ENCODE measurements at places on chromosomes 3 and 15.

GRCh38 chr3:16596352-16597032 lies 8.7 kb downstream of the DAZL start:
- no peak for DNase-seq

DNA sequence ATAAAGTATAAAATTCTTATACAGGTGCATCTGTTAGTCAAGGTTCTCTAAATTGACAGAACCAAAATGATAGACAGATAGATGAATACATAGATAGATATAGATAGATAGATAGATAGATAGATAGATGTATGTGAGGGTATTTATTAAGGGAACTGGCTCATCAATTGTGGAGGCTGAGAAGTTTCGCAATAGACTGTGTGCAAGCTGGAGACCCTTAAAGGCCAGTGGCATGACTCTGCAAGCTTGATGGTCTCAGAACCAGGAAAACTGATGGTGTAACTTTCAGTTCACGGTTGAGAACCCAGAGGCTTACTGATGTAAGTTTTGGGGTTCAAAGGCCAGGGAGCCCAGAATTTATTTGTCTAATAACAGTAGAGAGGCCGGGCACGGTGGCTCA lies 1123.7 kb upstream of the CADM2 start:
- DNase-seq: no peak

GRCh38 chr15:96300836-96301235 lies 29.7 kb upstream of the NR2F2 start:
- DNase-seq: no peak

DNA sequence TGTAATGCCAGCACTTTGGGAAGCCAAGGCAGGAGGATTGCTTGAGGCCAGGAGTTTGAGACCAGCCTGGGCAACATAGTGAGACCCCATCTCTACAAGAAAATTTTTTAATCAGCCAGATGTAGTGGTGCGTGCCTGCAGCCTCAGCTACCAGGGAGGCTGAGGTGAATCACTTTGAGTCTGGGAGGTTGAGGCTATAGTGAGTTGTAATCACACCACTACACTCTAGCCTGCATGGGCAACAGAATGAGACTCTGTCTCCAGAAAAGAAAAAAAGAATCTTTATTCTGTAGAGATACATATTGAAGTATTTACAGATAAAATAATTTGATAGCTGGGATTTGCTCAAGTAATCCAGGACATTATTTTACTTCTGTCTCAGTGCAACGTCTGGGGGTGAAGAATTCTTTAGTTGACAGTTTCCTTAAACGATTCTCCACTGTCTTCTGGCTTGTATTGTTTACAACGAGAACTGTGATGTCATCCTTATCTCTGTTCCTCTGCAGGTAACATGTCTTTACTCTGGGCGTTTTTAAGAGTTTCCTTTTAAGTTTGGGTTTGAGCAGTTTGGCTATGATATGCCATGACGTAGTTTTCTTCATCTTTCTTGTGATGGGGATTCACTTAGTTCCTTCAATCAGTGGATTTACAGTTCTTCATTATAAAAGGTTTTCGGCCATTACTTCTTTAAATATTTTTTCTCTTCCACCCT lies 26.3 kb downstream of the KPNA1 start:
- DNase-seq: no peak

GRCh38 chr15:65355173-65355987 lies 22.4 kb downstream of the IGDCC3 start:
- no peak for DNase-seq

DNA sequence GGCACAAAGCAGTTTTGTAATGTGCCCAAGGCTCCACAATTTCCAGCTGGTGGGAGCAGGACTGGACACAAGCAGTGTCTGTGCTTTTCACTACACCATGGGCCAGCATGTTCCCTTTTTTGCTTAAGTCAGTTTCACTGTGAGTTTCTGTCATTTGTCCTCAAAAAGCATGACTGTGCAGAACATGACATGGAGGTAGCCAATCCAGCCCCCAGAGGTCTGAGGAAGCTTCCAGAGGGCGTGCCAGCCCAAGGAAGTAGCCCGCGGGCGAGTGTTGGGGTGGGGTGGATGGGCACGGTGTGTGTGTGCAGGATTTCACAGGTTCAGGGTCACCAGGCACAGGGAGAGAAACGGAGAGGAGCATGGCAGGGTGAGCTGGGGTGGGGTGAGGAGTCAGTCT lies 8.0 kb upstream of the EEFSEC start:
- DNase-seq: no peak

- DNase-seq: no peak
Measured at GRCh38 chr15:65676123-65676522, 54.4 kb downstream of the SLC24A1 start.

GRCh38 chr15:69303337-69304181 lies 4.8 kb downstream of the PAQR5 start:
- DNase-seq: no peak

- DNase-seq: no peak
Measured at GRCh38 chr3:139310474-139310933, 33.3 kb upstream of the MRPS22 start.

GRCh38 chr3:141659821-141660613 lies 78.1 kb upstream of the RNF7 start:
- peak; percentile 27 for DNase-seq

DNA sequence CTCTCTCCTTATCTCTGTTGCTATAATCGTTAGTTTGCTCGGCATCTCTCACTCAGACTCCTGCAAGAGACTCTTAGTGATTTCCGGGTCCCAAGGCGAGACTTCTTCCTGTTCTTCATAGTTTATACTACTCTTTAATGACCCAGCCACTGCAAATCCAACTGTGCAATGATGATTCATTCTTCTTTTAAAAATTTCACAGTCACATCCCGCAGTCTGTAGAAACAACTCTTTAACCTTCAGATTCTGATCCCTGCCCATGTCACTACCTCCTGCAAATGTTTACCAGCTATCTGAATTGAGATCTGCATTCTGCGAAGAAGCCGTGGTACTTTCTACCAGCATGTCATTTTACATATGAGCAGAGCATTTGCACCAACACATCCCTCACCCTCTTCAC lies 2.8 kb upstream of the VGLL3 start:
- DNase-seq: no peak

GRCh38 chr15:74400313-74400860 lies 32.9 kb upstream of the CYP11A1 start:
- DNase-seq: no peak

DNA sequence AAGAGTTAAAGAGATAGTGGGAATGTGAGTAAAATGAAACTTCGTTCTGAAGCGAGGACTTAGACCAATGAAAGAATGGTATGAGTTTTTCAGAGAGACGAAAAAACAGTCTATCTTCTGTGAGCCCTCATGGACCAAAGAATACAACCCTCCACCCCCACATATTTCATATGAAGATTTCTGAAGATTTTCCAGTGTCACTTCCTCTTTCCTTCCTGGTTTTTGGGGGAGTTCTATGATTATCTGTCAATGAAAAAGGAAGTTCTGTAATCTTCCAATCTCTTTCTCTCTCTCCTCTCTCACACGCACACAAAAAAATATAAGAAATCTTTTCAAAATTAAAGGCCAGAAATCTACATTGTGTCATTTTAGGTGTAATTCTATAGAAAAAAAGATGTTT lies 27.7 kb downstream of the CMSS1 start:
- no peak for DNase-seq

DNA sequence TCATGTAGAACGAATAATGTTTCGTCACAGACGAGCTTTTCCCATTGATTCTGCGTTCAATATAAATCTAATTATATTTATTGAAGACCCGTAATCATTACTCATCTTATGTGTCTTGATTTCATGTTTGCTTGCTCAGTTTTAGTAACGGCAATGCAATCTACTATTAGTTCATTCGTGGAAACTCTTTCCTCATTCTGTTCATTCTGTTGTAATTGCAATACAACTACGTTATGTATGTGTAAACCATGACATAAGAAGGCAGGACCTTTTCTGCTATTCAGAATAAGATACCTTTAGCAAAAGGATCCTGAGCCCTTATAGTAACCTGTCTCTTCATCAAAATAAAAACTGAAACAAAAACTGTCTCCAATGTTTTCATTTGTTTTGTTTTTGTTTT lies 6.8 kb upstream of the ARRDC4 start:
- DNase-seq: no peak

- DNase-seq: no peak
Measured at GRCh38 chr3:66110840-66111239, 72.1 kb upstream of the MAGI1 start.

- DNase-seq: peak; percentile 3
Measured at GRCh38 chr15:31128919-31129768, 27.6 kb upstream of the TRPM1 start.

GRCh38 chr3:14175383-14176037 lies 2.9 kb downstream of the XPC start:
- no peak for DNase-seq

- DNase-seq: no peak
Measured at GRCh38 chr3:33577173-33577572, 137.0 kb upstream of the UBP1 start.

GRCh38 chr3:34955680-34956079 lies 683.6 kb upstream of the ARPP21 start:
- no peak for DNase-seq

GRCh38 chr15:63188926-63189871 lies at the start of gene RAB8B:
RAB8B (plus strand) TSS chr15:63189606; CDS start chr15:63189625, 19 bp downstream.
- DNase-seq: peak; percentile 72

- no peak for DNase-seq
Measured at GRCh38 chr3:117526470-117527079, 817.0 kb downstream of the TUSC7 start.

- DNase-seq: no peak
Measured at GRCh38 chr3:57948781-57949242, 59.4 kb upstream of the FLNB start.

DNA sequence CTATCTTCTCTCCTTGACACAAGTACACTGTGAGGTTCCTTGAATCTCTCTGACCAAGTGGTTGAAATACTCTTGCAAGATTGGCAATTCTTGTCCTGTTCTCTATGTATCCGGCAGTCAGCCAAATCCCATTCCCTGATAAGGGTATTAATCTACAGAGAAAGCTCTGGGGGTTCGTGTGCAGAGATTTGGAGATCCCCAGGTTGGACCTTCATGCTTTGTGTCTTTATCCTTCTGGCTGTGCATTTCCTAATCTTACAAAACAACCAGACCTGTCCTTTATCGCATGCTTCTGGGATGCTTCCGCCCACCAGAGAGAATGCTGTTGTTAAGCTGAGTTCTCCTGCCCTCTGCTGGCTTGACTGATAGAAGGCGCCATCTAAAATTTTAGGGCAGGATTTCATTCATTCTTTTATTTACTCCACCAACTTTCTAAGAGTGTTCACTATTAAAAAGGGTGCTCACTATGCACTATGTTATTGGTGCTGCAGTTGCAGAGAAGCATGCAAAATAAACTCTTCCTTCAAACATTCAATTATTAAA lies 8.6 kb upstream of the SST start:
- peak; percentile 27 for DNase-seq

DNA sequence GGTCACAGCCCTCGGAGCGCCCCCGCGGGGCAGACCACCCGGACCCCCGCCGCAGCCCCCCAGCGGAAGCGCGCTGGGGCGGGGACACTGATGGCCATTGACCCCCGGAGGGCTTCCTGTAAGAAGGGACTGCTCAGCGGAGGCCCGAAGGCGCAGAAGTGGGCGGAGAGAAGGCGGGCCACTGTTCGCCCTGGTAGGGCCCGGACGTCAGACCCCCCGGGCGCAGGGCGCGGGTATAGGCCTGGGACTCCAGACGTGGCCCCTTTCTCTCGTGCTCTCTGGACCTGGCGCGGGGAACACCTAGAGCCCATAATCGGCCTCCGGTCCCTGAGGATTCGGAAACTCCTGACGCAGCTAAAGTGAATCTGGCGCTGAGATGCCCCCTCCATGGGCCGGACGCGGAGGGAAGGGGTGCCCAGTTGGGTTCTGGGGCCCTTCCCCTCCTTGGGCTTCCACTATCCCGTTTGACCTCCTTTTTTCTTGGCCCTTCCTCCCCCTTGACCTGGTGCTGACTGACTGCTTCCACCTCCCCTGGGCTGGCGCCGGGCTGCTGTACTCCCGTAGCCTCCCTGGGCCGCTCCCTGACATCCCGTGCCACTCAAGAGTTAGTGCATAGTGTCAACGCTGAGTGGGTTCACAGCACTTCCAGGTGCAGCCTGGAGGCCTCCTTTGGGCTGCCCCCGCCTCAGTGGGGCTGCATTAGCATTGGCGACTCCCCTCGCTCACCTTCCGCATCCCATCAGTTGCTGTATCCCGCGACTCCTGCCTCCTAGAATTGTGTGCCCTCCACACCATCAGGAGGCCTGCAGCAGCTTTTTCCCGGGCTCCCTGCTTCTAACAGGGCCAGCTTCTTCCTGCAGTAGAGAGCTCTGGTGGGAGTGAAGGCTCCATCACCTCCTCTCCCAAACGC lies 694 bp downstream of the ABTB1 start:
- DNase-seq: no peak

DNA sequence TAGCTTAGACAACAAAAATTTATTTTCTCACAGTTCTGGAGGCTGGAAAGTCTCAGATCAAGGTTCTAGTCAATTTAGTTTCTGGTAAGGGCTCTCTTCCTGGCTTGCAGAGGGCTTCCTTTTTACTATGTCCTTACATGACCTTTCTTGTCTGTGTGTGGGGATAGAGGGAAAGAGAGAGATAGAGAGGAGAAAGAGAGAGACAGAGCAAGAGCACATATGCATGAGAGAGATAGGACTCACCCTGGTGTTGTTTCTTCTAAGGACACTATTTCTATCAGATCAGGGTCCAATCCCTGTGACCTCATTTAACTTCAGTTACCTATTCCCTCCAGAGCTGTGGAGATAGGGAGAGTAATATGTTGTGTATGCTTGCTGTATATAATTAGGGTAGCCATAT lies 44.9 kb upstream of the TEX9 start:
- no peak for DNase-seq

DNA sequence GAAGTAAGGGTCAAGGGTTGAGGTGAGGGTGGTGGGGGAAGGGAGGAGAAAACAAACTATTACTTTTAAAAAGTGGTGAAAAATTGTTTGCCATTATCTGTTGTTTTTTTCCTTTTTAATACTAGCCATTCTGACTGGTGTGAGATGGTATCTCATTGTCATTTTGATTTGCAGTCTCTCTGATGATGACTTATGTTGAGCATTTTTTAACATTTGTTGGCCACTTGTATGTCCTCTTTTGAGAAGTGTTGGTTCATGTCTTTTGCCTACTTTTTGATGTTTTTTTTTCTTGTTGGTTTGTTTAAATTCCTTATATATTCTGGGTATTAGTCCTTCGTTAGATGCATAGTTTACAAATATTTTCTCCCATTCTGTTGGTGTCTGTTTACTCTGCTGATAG lies 185.9 kb upstream of the ANKRD28 start:
- DNase-seq: no peak
